SJCRH30 (cell line): ENCODE measurements at places on chromosomes 16 and 17. TPM values are rescaled to one million over a fixed set of nuclear protein-coding genes. Genes with fewer than 3 reads are reported as not detected.

DNA sequence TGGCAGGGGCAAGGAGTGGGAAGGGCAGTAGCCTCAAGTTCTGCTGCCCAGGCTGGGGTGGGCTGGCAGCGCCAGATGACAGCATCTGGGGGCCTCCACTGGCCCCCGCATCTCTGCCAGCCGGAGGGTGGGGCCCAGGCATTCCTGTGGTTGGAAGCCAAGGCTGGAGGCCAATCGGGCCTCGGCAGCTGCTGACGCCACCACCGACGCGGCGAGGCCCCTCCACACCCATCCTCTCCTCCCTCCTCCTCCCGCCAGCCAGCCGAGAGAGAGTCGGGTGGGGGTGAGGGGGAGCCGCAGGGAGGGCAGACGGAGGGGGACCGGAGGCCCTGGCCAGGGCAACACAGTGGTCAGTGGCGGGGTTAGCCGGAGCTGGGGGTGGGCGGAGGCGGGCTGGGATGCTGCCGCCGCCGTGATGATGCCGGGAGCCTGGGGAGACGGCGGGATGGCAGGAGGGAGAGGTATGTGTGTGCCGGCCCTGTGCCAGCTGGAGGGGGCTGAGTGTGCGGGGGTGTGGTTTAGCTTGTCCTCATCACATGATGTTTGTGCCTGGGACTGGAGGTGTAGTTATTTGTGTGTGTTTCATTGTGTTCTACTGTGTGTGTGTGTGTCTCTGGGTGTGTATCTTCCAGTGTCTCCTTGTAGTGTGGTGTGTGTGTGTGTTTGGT is 36.6 kb downstream of the ARHGAP23 start:
- H3K36me3 ChIP-seq, result peaks cover 45% of the 10 kb centered on the region
- H3K27ac ChIP-seq, result peak overlapping the region; percentile 65
- peak overlapping the region; percentile 63 for H3K4me3 ChIP-seq
- peaks cover 9% of the 10 kb centered on the region for H3K4me1 ChIP-seq

Gene ALG1
- total RNA-seq, result 8.2 and 9.4 TPM in 2 replicates

DNA sequence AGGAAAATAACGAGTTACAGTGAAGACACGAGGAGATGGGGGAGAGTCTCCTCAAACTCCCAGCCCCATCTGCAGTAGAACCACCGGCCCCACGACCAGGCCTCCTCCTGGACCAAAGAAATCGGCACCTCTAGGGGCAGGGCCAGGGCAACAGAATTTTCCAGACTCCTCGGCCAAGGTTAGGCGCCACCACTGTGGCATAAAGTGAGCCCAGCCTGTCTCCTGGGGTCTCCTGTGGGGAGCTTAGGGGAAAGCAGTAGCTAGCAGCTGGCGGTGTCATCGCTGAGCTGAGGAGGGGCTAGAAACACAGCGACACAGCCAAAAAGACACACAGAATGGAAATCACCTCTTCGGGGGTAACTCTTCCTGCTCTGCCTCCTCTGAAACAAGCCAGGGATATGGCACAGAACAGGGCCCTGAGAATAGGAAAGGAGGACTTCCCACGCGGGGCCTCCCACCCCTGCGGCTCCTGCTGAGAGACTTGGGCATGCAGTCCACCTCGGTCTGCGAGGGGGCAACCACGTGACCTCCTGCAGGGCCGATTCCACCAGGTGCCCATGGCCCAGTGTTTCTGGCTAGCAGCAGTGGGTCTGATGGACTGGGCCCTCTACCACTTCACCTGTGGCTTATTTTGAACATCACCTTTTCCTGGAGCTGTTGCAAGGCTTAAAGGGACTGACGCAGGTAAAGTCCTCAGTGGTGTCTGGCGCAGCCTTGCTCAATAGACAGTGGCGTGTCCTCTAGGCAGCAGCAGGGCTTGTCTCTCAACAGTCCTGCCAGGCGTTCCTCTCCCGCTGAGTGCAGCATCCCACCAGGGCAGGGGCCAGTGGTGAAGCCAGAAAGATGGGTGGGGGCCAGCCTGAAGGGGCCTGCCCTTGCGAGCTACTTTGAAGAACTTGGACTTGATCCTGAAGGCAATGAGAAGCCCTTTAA is 6.7 kb upstream of the GINS2 start:
- no peaks in the 10 kb centered on the region for H3K27me3 ChIP-seq
- H3K4me1 ChIP-seq, result peaks cover 14% of the 10 kb centered on the region
- DNase-seq, result no peak
- no peak overlapping the region for H3K27ac ChIP-seq
- H3K36me3 ChIP-seq, result no peaks in the 10 kb centered on the region

- H3K36me3 ChIP-seq, result peaks cover 6% of the 10 kb centered on the region; the same call in 1 of the 2 replicates
- H3K4me1 ChIP-seq, result peaks cover 10% of the 10 kb centered on the region
- DNase-seq, result peak; percentile 79
- H3K27ac ChIP-seq, result no peak overlapping the region; the same call in 1 of the 2 replicates
- no peak overlapping the region for H3K4me3 ChIP-seq
- H3K27me3 ChIP-seq, result no peaks in the 10 kb centered on the region
These were observed 17.0 kb downstream of the CHD9 start for GRCh38 chr16:53071748-53072301.

- H3K36me3 ChIP-seq, result no peaks in the 10 kb centered on the region
- H3K4me1 ChIP-seq, result no peaks in the 10 kb centered on the region
- H3K27me3 ChIP-seq, result no peaks in the 10 kb centered on the region
- H3K27ac ChIP-seq, result no peak overlapping the region
- peak; percentile 26 for DNase-seq
These were observed 6.8 kb downstream of the ACD start for GRCh38 chr16:67653128-67653788.

Gene DNAH3
- 0.05 TPM in 1 of 2 replicates, not detected in the other for total RNA-seq
